ENCODE measurements at places on chromosomes 6 and 20. TPM values are rescaled to one million over a fixed set of nuclear protein-coding genes. Genes with fewer than 3 reads are reported as not detected.

The PRND gene
- total RNA-seq = not detected

The C20orf204 gene
- 35.6 TPM for total RNA-seq

The ALDH8A1 gene
- 5.6 TPM for total RNA-seq

The EDN1 gene
- 0.28 TPM for total RNA-seq

The NOX3 gene
- not detected for total RNA-seq

The GSTA3 gene
- not detected for total RNA-seq

The CALHM6 gene
- total RNA-seq = 5.3 TPM

The OPRM1 gene
- not detected for total RNA-seq

The HAO1 gene
- total RNA-seq = not detected

The GHRH gene
- total RNA-seq = not detected

The PRL gene
- total RNA-seq = not detected

The SLC2A10 gene
- total RNA-seq = 0.07 TPM

The TMEM200A gene
- 0.53 TPM for total RNA-seq

The SIRPB1 gene
- total RNA-seq = 0.91 TPM

The HTR1E gene
- not detected for total RNA-seq

The POM121L2 gene
- not detected for total RNA-seq

The ZNF311 gene
- 1.6 TPM for total RNA-seq

The TNXB gene
- 10.9 TPM for total RNA-seq

The LST1 gene
- 27.0 TPM for total RNA-seq

The GRM1 gene
- not detected for total RNA-seq

Measured in activated T-cell treated with anti-CD3 and anti-CD28 coated beads, Interleukin-2, amount 50 U/mL, for 72 hours (primary cell).